Fibroblast of the aortic adventitia (primary cell): ENCODE measurements at places on chromosomes 16 and 17. TPM values are rescaled to one million over a fixed set of nuclear protein-coding genes. Genes with fewer than 3 reads are reported as not detected.

The CNGB1 gene
- not detected in 2 replicates for total RNA-seq

- no peak for DNase-seq
Measured at GRCh38 chr17:13102477-13102876, 84.7 kb upstream of the ELAC2 start.

DNA sequence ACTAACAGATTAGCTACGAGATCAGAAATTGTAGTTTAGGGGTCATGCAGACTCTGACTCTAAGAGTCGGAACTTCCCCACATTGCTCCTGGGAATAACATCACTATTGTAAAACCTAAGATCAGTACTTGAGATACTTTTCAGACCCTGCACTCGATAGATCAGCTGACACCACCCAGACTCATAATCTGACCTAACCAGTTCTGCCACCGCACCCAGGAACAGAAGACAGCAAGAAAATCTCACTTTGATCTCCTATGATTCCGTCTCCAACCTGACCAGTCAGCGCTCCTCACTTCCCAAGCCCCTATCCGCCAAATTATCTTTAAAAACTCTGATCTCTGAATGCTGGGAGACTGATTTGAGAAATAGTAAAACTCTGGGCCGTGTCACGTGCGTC lies 27.2 kb upstream of the ASGR2 start:
- no peak for DNase-seq

GRCh38 chr16:57607676-57608461 lies 20.6 kb upstream of the ADGRG1 start:
- DNase-seq, result peak; percentile 27

DNA sequence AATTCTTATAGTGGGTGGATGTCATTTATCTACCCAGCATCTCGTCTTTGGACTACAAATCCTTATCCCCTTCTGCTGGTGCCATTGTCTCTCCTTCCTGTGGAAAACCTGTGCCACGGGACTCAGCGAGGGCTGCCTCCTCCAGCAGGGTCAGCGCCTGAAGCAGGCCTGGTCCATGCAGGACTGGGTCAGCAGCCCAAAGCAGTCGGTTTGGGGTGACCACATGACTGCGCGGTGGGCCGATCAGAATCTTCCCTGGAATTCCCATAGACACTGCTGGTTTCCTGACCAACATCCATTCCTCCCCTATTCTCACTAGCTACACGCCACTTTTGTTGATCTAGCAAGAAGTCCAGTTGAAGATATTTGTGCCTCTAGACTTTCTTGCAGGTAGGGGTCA lies 26.9 kb downstream of the RPRML start:
- no peak for DNase-seq
